Activated naive CD4-positive, alpha-beta T cell treated with anti-CD3 and anti-CD28 coated beads, Interleukin-2, amount 50 U/mL, for 72 hours (primary cell): ENCODE measurements at places on chromosomes 4 and X. TPM values are rescaled to one million over a fixed set of nuclear protein-coding genes. Genes with fewer than 3 reads are reported as not detected.

Gene ART3
- total RNA-seq, result not detected

- no peak for DNase-seq
Observed at GRCh38 chr4:8437281-8437680, 3.2 kb downstream of the ACOX3 start.

GRCh38 chrX:19742826-19743225 is 144.6 kb downstream of the SH3KBP1 start:
- DNase-seq, result no peak

DNA sequence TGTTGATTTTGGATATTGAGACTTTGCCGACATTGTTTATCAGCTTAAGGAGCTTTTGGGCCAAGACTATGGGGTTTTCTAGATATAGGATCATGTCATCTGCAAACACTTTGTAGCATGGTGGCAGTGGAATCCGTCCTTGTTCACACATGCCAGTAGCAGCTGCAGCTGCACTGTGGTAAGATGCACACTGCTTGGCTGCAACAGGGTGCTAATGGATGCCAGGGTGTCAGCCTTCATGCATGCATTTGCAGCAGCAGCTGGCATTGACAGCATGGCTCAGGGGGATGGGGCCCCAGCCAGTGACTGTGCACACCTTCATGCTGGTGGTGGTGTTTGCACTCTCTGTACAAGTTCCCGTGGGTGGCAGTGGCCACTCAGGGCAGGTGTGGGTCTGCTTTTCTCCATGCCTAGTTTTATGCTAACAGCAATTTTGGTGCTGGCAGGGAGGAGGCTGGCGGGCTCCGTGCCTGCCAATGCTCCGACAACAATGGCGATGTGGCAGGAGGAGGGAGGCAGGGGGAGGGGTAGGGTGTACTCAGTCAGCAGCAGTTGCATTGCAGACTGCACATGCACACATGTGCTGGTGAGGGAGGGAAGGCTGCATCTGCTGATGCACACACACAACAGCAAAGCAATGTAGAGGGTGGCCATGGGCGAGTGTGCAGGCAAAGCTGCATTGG is 37.5 kb downstream of the BEX3 start:
- DNase-seq, result no peak

- no peak for DNase-seq
Observed at GRCh38 chr4:152806501-152807125, 26.9 kb downstream of the ARFIP1 start.

Gene HS6ST2
- 1.8 TPM for total RNA-seq

Gene SPINK2
- not detected for total RNA-seq

Gene MAGEA12
- total RNA-seq, result not detected
